OCI-M1 (cell line): ENCODE measurements at places on chromosomes 4 and X.

DNA sequence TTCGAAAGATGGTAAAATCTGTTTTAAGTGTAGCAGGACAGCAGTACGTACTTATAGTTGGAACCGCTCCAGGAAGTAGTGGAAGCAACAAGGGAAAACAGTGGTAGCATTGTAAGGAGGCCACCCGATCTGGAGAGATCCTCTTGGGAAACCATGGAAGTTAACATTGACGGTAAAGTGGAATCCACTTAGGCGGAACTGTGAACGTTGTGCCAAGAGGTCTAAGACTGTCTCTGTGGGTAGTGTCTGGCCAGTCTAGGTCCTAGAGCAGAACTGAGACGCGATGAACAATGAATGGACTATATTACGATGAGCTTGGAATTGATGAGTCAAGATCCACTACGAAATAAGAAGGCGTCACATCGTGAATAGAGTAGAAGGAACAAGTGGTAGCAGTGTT is 124.0 kb downstream of the TENM3 start:
- DNase-seq, result no peak

- no peak for DNase-seq
Measured at GRCh38 chr4:41205854-41206460, 8.4 kb downstream of the APBB2 start.

DNA sequence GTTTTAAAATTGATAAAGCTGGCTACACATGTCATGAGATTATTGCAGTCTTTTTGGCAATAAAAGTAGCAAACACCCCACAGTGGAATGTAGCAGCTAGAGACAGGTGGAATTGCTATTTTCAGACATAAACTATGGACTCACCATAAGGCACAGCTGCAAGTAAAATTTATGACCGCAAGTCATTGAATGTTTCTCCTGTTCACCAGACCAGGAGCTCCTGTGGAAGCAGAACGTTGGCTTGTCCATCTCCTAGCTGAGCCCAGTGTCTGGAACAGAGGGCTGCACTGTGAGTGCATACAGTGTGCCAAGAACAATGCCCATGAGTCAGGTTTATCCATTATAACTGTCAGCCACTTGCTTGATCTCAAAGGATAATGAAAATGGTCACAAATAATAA is 538.2 kb downstream of the INPP4B start:
- no peak for DNase-seq

- no peak for DNase-seq
Measured at GRCh38 chrX:46759645-46759974, 692 bp upstream of the SLC9A7 start.

GRCh38 chr4:94564252-94564651 is 112.5 kb downstream of the PDLIM5 start:
- no peak for DNase-seq

DNA sequence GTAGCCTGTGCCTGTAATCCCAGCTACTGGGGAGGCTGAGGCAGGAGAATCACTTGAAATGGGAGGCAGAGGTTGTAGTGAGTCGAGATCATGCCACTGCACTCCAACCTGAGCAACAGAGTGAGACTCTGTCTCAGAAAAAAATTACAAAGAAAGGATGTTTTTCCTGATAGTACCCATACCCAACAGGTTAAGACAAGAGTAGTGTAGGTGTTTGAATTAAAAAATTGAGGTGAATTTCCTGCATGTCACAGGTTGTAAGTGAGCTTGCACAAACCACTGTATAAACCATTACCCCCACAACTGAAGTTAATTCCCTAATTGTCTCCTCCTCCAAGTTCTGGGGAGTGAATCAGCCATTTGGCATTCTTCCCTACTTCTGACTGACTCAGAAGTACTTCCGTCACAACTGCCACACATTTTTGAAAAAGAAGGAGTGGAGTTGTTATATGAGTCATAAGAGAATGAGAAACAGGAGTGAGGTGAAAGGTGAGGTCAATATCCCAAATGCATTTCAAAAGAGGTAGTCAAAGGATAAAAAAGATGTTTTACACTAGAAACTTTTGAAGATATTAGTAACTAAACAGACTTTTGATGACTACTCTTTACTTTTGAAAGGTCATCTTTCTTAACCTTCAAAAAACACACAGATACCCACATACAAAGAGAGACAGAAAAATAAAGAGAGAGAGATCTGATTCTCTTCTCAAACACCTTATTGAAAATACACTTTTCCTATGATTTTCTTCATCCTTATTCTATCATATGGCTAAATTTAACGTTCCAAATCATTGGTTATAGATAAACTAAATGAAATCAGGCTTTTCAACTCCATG is 134.5 kb downstream of the BTC start:
- DNase-seq, result peak; percentile 64
